Activated T-cell treated with anti-CD3 and anti-CD28 coated beads for 1 hour (primary cell): ENCODE measurements at places on chromosomes 6 and 20.
A peak's percentile ranks its signal among the peaks of the same experiment; 100 is the strongest.

DNA sequence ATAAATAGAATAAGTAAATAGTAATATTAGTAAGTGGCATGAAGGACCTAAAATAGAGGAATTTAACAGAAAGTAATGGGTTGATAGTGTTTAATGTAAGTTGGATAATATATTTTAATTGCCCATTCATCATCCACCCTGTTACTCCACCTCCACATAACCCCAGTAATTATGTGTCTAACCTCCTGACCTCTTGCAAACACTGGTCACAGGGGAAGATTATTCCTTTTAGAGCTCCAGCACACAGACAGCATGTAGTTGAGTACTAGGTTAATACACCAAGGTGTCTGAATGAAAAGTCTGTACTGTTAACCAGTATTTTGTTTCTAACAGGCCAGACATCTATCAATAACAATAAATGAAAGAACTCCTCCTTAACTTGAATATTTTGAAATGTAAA lies 92.4 kb upstream of the EYS start:
- DNase-seq, result no peak

DNA sequence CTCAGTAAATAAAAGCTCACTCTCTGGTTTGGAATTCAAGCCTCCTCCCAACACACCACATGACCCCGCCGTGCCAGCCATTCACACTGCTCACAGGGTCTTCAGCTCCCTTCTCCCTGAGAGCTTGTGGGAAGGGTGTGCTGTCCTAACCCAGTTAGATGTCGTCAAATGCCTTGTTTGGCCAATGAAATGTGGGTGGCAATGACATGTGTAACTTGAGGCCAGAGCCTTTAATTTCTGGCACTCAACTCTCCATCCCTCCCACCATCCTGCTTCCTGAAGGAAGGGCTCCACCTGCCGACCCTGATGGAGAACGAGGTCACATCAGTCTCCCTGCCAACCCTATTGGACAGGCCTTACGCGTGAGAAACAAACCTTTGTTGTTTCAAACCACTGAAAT lies 224.5 kb upstream of the AGPAT4 start:
- DNase-seq, result no peak

GRCh38 chr6:6714118-6714897 lies 125.8 kb downstream of the LY86 start:
- no peak for DNase-seq

DNA sequence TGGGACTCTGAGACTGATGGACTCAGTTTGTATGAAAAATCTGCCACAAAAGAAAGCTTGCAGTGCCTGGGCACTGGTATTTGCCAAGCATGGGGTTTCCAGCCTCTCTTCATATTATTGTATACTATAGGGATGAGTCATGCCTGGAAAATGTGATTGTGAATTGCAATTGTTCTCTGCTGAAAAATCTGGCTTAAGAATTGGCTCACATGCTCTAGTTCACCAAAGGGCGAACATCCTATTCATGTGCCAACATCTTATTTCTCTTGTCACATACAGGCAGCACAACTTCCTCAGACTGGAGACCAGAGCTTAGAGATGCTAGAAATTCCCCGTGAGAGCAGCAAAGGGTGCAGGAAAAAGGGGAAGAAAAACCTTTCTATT lies 103.6 kb upstream of the KCNK16 start:
- DNase-seq, result no peak

DNA sequence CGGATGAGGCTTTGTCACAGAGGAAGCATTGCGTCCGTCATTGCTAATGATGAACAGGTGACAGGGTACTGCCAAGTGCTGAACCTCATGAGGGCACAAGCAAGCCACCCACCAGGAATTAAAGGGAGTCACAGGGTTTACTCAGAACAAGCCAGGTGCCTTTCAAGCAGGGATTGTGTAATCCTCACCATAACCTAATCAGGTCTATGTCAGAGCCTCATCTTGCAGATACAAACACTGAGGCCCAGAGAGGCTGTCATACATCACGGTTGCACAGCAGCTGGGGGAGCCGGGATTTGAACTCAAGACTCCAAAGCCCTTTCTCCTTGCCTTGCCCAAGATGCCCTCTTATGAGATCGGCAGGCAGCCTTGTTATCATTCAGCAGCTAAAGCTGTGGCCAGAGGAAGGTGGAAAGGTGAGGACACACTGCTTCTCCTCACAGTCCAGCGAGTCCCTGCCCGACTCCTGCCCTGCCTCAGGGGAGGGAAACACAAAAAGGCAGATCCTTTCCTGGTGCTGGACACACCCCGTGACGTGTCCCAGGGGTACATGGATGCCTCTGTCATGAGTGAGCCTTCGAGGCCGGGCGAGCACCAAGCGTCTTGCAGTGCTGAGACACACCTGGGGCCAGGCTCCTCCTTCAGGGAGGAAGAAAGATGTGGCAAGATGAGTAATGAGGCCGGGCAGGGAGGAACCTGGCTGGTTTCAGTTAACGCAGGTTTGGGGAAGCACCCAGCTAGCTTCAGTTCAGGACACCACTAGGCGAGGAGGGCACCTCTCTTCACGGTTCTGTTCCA lies 214.9 kb downstream of the LY86 start:
- DNase-seq, result no peak

GRCh38 chr6:236519-236918 lies 55.8 kb upstream of the DUSP22 start:
- DNase-seq, result no peak

GRCh38 chr20:50305636-50306477 lies 115.2 kb downstream of the CEBPB start:
- no peak for DNase-seq

- DNase-seq, result no peak
Measured at GRCh38 chr6:40738551-40739193, 151.5 kb upstream of the LRFN2 start.

DNA sequence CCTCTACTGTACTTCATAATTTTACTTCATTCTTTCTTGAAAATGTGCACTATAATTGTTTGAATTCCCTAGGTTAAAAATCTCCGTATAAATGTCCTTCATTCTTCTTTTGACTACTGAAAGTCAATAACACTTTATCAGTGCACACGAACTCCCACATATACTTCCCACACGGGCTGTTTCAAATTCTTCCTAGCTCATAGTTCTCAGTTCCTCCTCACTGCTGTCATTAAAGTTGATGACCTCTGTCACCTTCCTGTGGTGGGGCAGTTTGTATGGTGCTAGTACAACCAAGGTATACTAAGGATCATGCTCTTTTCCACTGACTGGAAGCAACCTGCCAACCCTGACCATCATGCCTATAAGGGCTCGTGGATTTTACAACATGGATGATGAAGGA lies 40.0 kb upstream of the CD2AP start:
- DNase-seq, result no peak

GRCh38 chr6:169850154-169850553 lies 98.7 kb downstream of the ERMARD start:
- no peak for DNase-seq

- DNase-seq, result no peak
Measured at GRCh38 chr20:1396702-1397101, 3.8 kb upstream of the FKBP1A start.

DNA sequence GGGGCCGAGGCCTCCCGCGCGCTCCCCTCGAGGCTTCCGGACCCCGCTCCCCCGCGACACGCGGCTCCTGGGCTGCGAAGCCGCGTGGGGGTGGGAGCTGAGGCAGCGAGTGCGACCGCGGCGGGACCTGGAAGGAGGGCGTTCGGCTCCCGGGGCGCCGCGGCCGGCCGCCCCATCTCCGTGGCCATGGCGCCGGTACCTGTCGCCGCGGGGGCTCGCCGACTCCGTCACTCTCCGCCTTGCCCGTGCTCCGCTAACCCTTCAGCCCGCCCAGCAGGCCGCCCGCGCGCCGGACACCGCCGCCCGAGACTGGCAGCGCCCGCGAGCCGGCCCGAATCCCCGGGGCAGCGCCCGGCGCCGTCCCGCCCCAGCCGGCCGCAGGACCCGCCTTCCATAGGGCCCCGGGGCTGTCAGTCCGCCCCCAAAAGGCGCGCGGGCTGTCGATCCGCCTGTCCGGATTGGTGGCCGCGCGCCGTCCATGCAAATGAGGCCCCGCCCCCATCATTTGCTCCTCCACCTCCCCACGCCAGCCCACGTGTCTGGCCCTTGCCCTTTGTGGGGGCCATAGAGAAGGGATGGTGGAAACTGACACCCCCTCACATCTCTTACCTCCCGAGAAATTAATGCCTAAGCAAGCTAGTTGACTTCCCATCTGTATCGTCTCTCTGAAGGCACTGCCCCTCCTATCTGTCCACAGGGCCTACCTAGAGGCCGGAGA lies at the start of gene FKBP5:
FKBP5 (minus strand) TSS at position 311 of the 718 bp plus-strand sequence. CDS start 46,091 bp downstream, outside the sequence.
- DNase-seq, result peak; percentile 77
